ENCODE measurements at places on chromosomes 2 and 18.

DNA sequence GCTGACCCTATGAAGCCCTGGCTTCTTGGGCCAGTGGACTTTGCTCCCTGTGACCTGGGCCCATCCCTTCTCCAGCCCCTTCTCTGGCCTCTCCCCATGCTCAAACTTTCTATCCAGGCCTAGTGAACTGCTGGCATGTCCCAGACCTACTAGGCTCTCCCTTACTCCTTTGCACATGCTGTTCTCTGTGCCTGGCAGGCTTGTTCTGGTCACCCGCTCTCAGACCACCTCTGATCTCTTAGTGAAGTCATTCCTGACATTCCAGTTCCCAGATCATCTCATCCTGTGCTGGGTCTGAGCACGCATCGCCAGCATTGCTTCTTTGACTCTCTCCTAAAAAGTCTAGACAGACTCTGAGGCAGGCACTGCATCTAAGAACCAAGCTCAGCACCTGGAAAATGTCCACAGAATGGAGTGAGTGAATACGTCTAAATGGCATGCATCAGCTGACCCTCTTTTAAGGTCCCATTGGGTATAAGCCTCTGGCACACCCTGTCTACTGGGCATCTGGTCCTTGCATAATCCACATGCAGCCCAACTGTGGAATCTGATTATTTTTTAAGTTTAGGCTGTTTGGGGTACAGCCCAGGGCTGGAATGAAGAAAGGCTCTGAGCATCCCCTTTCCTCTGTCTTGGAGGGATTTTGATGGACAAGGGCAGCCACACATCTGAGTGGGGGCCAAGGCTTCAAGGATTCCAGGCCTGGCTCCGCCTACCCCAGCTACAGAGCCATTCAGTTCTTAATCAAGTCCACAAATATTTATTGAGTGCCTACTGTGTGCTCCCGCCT is 130.6 kb upstream of the HAAO start:
- DNase-seq: peak; percentile 66

DNA sequence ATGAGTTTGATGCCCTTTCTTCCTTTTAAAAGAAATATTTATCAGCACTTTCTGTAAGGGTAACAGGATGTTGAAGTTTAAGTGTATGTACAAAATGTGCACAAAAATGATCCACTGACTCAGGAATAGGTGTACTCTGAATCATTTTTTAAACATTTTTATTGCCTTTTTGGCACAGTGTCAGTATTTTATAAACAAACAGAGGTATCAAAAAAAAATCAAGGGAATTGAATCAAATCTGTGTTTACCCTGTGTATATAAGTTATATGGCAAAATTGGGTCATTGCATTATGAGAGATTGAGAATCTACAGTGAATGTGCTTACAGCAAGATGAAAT is 513.9 kb upstream of the NETO1 start:
- peak; percentile 13 for DNase-seq

DNA sequence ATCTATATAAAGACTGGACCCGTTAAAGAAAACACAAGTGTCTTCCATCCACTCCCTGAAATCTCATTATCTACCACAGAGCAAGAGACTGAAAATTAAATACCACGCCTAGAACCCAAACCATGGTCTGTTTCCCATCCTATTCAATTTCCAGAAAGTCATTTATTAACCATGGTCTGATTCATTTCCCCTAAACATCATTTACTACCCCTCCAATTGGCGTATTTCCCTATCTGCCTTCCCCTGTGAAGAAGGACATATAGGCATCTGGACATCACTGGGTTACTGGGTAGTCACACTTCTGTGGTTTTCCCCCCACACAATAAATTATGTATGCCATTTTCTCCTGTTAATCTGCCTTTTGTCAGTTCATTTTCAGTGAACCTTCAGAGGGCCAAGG is 30.8 kb downstream of the CCDC93 start:
- DNase-seq: no peak

GRCh38 chr18:62788876-62789275 is 73.5 kb downstream of the PHLPP1 start:
- DNase-seq: no peak

Measured in mammary epithelial cell (primary cell).